Heart left ventricle (tissue), 16 donors: ENCODE measurements at places on chromosomes 4 and X. TPM values are rescaled to one million over a fixed set of nuclear protein-coding genes. Genes with fewer than 3 reads are reported as not detected.
A peak's percentile ranks its signal among the peaks of the same experiment; 100 is the strongest.

DNA sequence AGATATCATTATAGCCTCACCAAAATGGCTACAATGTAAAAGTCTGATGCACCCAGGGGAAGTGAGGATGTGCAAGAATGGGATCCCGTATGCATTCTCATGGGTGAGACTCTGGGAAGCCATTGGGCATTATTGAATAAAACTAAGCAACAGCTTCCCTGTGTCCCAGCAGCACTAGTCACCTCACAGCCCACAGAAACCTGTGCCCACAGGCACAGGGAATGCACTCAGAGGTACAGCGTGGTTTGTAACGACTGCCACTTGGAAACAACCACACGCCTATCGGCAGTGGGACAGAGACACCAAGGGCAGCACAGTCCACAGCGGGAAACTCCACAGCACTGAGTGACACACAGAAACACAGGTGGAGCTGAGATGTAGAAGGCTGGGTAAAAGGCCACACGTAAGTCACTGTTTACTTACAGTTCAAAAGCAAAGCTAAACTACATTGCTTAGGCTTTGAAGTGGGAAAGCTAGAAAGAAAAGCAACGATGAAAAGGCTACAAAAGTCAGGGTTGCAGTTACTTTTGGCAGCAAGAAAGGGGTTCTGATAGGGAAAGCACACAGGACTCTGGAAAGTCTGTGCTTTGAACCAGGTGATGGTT lies 69.2 kb downstream of the HAUS3 start:
- H3K36me3 ChIP-seq: no peaks in the 10 kb centered on the region
- H3K27ac ChIP-seq: no peak overlapping the region
- peaks cover 10% of the 10 kb centered on the region for H3K4me1 ChIP-seq
- no peaks in the 10 kb centered on the region for H3K27me3 ChIP-seq
- H3K4me3 ChIP-seq: no peak overlapping the region

DNA sequence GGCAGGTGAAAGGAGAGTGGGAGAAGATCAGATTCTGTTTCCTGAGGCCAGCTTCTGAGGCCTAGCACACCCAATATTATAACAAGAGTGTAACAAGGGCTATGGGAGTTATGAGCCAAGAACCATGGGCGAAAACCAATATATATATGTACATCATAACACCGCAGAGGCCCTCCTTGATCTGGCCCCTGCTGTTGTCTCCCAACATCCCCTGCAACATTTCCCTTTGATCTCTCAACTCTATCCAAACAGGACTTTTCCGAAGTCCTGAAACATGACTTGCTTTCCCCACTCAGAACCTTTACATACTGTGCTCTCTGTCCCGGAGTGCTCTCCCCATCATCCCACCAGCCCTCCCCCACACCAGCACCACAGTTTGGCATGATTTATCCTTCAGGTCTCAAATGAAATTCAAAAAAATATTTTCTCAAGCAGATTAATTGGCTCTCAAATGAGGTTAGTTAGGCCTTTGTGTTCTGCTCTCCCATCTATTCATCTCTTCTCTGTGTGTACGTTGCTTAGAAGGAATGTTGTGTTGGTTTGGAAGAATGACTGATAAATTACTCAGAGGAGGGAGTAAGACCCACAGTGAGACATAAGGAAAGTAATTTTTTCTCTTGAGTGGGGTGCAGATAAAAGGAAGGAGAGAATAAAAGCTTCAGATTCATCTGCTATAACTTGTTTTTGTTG lies 58.1 kb upstream of the SMIM10 start:
- no peaks in the 10 kb centered on the region for H3K4me1 ChIP-seq
- H3K27ac ChIP-seq: no peak overlapping the region
- DNase-seq: no peak
- no peak overlapping the region for H3K4me3 ChIP-seq

GRCh38 chr4:36088542-36088941 lies 155.8 kb downstream of the ARAP2 start:
- no peak overlapping the region for H3K27ac ChIP-seq
- DNase-seq: no peak
- peaks cover 19% of the 10 kb centered on the region for H3K36me3 ChIP-seq
- no peak overlapping the region for H3K4me3 ChIP-seq
- H3K4me1 ChIP-seq: no peaks in the 10 kb centered on the region

DNA sequence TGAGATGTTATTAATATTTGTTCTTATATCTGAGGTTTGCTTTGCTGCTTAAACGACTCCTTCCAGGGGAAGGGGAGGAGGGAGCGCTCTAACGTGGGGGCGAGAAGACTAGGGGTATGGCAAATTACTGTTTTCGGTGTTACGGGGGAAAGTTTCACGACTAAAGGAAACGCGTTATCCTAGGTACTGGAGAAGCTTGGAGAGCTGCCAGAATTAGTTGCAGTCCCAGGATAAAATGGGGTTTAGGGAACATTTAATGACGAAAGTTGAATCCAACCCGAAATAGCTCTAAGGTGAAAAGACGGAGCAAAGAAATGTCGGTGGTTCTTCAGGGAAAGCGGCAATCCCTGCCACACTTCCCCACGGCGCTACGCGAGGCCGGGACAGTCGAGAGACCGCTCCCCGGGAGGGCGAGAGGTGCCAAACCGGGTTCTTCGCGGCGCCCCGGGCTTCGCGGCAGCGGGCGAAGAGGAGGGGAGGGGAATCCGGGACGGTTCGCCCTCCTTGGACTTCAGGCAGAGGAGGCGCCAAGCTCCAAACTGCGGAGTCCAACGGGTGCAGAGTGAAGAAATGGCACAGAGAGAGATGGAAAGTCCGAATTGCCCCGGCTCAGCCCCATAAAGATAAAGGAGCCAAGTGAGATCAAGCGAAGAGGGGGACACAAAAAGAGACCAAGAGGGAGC lies 724 bp downstream of the THOC2 start:
- DNase-seq: no peak
- H3K4me1 ChIP-seq: peaks cover 3% of the 10 kb centered on the region
- peak overlapping the region; percentile 83 for H3K4me3 ChIP-seq
- H3K27ac ChIP-seq: peak overlapping the region; percentile 78
- H3K27me3 ChIP-seq: no peaks in the 10 kb centered on the region

DNA sequence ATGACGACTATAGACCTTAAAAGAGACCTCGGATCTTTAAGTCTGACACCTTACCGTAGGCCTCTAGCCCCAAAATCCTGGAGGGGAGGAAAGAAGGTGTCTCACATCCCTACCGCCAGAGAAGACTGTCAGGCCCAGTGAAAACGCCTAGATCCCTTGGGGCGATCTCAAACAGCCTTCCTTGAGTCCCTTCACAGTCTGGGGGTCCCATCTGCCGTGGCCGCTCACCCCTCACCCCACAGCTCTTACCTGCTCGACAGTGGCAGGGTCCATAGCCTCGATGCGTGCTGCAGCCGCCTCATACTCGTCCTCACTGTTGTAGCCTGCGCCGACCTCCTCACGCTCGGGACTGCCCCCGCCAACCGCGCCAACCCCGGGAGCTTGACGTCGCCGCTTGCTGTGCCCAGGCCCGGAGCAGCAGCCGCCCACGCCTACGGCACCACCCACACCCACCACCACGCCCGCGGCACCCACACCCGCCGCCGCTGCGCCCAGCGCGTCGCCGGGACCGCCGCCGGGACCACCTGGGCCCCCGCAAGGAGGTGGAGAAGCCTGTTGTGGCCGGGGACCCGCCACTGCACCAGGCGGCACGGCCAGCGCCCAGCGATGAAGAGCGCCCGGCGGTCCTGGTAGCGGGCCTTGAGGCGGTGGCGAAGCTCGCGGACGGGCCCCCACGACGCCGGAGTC lies 536 bp downstream of the OTUD5 start:
- peak overlapping the region; percentile 97 for H3K27ac ChIP-seq
- peaks cover 48% of the 10 kb centered on the region for H3K4me1 ChIP-seq
- peak overlapping the region; percentile 76 for H3K4me3 ChIP-seq
- H3K36me3 ChIP-seq: no peaks in the 10 kb centered on the region
- peak; percentile 21 for DNase-seq

Gene THAP6
- total RNA-seq: 22.6 TPM

Gene NXF2
- not detected for total RNA-seq

GRCh38 chr4:119661231-119661630 lies 32.6 kb upstream of the PDE5A start:
- DNase-seq: no peak
- no peaks in the 10 kb centered on the region for H3K36me3 ChIP-seq
- no peaks in the 10 kb centered on the region for H3K27me3 ChIP-seq
- H3K27ac ChIP-seq: no peak overlapping the region

Gene NHSL2
- total RNA-seq: 6.4 TPM

Gene PRDM5
- 16.0 TPM for total RNA-seq

Gene LEF1
- 3.0 TPM for total RNA-seq
